ENCODE measurements at places on chromosomes 7 and 10. TPM values are rescaled to one million over a fixed set of nuclear protein-coding genes. Genes with fewer than 3 reads are reported as not detected.

- no peak overlapping the region for H3K4me3 ChIP-seq
- H3K36me3 ChIP-seq: peaks cover 7% of the 10 kb centered on the region
- no peaks in the 10 kb centered on the region for H3K27me3 ChIP-seq
- no peak overlapping the region for H3K27ac ChIP-seq
- no peaks in the 10 kb centered on the region for H3K4me1 ChIP-seq
These were observed 16.9 kb downstream of the PCGF6 start for GRCh38 chr10:103333934-103334520.

GRCh38 chr7:50149369-50149768 lies 56.3 kb upstream of the ZPBP start:
- H3K4me3 ChIP-seq: no peak overlapping the region
- H3K36me3 ChIP-seq: no peaks in the 10 kb centered on the region
- no peak overlapping the region for H3K27ac ChIP-seq

Gene NEUROD6
- polyA plus RNA-seq: not detected

- no peaks in the 10 kb centered on the region for H3K36me3 ChIP-seq
- H3K4me3 ChIP-seq: no peak overlapping the region
- no peak overlapping the region for H3K27ac ChIP-seq
These were observed 22.7 kb upstream of the AASS start for GRCh38 chr7:122166740-122167139.

DNA sequence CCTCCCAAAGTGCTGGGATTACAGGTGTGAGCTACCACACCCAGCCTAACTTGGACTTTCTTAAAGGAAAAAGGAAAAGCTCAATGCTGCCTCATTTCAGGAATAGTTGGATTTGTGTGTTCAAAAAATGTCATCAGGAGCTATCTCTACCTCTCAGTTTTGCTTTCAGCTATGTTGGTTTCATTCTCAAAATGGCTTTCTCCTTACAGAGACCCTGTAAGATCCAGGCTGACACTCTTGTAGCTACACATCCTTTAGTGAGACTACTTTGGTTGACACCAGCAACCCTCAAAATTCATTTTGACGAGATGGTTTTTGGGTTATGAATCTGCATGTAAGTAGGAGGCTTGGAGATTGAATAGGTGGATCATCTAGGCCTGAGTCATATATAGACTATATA lies 269.7 kb upstream of the SORCS1 start:
- no peaks in the 10 kb centered on the region for H3K36me3 ChIP-seq
- H3K27ac ChIP-seq: no peak overlapping the region
- no peak overlapping the region for H3K4me3 ChIP-seq
- no peaks in the 10 kb centered on the region for H3K4me1 ChIP-seq
- DNase-seq: no peak
- no peaks in the 10 kb centered on the region for H3K27me3 ChIP-seq

Measured in lung (tissue), 17 donors.